ENCODE measurements at places on chromosomes 16 and 17.

DNA sequence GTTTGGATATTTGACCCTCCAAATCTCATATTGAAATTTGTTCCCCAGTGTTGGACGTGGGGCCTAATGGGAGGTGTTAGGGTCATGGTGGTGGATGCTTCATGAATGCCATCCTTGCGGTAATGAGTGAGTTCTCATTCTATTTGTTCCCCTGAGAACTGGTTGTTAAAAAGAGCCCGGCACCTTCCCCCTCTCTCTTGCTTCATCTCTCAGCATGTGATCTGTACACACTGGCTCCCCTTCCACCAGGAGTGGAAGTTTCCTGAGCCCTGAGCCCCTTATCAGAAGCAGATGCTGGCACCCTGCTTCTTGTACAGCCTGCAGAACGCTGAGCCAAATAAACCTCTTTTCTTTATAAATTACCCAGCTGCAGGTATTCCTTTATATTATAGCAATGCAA is 25.6 kb downstream of the PIK3R6 start:
- no peak for DNase-seq

DNA sequence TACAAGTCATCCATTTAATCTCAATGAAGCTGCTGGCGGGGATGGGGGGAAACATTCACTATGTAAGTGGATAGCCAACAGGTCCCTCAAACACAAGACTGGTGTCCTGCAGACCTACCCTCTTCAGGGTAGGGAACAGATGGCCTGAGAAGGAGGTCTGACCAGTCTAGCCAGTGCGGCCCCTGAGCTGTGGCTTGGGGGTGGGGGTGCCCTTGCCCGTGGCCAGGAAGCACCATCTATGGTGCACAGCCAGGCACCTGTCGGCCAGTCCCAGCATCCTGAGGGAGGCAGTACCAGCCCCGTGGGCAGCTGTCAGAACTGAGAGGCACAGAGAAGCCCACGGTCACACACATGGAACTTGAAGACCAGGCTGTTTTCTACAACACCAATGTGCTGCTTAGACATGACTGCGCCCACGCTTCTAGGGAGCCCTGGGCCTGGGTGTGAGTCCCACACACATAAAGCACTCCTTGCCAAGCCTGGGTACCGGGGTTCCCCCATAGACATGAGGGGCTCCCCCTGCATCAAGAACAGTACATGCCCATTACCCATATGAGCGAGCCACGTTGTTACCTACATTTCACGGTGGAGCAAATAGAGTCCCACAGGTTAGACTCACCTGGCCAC is 40.9 kb downstream of the RMI2 start:
- no peak for DNase-seq

DNA sequence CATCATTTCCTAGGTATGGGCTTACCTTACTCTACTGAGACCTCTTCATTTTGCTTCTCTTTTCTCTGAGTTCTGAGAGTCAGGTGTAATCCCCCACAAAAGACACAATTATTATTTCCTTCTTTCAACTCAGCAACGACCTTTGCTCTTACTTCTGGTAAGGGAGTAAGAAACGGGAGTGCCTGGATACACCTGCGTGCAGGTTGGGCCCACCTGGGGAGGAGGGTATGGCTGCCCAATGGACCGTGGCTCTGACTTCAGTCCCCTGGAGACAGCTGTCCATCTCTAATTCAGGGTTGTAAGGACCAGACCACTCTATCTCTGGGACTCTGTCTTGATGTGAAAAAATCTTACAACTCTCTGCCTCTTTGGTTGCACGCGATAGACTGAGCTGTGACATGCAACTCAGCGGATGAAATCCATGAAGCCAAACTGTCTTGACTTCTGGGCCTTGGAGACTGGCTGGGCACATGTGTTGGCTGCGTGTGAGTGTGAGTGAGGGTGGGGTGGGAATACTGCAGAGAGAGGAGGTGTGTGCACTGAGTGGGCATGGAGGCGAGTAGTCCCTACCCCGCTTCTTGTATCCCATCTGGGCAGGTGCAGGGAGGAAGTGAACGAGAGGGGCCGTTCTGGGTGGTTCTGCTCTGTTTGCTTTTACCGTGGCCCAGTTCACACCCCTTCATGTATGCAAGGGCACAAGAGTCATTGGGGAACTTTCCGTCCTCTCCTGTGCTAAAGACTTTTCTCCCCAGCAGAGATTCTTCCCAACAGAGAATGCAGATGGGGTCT is 1.2 kb downstream of the TMEM238L start:
- no peak for DNase-seq

DNA sequence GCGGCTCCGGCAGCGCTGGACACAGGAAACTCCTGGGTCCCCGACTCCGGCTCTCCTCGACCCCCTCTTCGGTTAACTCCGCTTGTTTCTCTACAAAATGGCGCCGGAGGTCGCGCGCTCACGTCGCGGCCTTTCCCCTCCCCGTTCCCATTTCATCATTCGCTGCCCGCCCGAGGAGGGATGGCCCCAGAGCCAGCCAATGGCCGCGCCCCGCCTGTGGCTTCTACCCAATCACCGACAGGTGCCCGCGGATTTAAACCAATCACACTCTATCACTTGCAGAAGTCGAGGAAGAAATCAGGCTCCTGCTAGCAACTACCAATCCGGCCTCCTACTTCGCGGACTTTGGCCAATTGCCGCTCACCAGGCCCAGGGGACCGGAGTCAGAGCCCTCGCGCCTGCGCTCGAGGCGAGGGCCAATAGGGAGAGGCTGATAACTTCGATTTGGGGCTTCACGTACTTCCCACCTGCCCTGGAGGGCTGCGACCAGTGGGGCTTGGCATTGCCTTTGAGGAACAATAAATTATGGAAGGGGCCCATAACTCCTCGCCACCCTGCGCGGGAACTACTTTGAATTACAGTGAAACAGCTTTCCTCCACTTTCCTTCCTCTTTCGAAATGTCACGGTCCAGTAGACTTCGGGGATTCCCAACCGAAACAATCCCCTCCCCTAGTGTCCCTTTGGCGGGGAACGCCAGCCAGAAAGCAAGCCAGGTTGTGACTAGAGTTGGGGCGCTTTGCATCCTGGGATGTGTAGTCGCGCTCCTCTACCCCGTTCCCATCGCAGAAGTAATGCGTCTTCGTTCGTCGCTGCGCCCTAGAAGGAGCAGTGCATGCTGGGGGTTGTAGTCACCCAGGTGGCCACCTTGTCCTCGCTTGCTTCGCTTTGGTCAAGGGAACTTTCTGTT is at the start of gene CNOT1:
CNOT1 (minus strand) TSS at position 94 of the 908 bp plus-strand sequence. CDS start 30,489 bp downstream, outside the sequence.
- DNase-seq, result peak; percentile 99

DNA sequence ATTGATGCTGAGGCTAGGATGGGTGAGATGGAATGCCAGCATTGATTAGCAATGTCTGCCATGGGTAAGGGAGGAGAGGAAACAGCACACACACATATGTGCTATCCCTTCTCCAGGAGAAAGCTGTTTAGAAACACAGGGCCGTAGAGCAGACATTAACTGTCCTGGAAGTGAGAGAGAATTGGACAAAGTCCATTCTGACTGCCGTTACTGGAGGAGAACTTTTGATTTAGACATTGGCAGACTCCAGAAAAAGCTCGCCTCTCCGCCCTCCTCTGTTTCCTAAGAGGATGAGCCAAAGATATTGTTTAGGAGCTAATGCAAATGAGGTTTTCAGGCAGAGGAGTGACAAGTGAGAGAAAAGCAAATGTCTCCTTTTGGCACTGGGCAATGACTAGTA is 237.0 kb downstream of the HAPSTR1 start:
- DNase-seq, result no peak

DNA sequence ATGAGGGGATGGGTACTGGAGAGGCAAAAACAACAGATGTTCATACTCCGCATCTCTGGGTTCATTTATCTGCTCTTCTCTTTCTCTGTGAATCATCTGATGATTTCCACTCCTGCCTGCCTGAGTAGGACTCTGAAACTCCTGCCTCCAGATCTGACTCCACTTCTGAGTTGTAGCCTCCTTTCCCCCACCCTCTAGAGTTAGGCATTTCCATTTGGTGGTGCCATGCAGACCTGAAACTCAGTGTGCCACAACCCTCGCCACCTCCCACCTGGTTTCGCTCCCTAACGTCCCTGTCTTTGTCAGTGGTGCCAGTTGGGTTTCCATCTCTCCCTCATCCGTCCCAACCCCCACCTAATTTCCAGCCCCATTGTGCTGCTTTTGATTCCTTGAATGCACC is 126.2 kb downstream of the PRKCB start:
- no peak for DNase-seq

GRCh38 chr16:11634312-11634711 is 33.9 kb upstream of the SNN start:
- DNase-seq, result no peak

- DNase-seq, result no peak
These were observed 82.9 kb upstream of the GPRC5B start for GRCh38 chr16:19967561-19967960.

DNA sequence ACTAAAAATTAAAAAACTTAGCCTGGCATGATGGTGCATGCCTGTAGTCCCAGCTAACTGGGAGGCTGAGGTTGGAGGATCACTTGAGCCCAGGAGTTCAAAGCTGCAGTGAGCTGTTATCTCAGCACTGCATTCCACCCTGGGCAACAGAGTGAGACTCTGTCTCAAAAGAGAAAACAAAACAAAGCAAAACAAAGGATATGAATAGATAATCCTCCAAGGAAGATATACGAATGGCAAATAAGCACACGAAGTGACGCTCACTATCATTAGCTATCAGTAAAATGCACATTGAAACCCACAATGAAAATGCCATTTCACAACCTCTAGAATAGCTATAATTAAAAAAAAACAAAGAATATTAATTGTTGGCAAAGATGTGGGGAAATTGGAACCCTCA is 386.2 kb upstream of the CCL2 start:
- DNase-seq, result no peak

DNA sequence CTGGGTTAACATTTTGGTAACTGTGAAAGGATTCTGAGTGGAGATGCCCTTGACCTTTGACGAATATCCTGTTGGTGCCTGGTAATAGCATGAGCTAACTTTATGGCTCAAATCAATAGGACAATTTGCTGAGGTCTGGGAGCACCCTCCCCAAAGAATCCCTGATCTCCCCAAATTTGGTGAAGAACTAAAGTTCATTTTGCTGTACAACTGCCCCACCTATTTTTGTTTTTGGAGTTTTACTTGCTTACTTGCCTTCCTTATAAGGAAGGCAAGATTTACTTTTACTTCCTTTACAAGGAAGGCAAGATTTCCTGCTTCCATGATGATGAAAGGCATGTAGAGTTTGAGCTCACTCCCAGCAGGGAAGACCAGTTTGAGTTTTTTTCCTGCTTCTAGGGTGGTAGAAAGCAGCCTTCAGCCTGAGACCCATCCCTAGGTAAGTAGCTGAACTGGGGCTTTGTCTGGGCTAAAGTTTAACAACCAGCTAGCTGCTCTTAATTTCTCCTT is 2.8 kb downstream of the KRTAP4-9 start:
- no peak for DNase-seq

DNA sequence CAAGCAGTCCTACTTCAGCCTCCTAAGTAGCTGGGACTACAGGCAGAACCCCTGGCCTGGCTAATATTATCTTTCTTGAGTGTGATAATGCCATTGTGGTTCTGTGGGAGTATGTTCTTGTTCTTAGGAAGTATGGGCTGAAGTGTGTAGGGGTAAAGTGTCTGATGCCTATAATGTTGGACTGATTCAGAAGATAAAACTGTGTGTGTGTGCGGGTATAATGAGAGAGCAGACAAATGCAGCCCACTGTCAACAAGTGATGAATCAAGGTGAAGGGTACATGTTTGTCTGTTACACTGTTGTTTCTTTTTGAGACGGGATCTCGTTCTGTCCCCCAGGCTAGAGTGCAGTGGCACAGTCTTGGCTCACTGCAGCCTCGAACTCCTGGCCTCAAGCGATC is 127.5 kb downstream of the CLEC16A start:
- no peak for DNase-seq

- DNase-seq, result no peak
These were observed 36.6 kb upstream of the RBFOX3 start for GRCh38 chr17:79647456-79647915.

GRCh38 chr17:48113201-48113676 is 5.7 kb downstream of the SNX11 start:
- DNase-seq, result no peak

GRCh38 chr17:27545562-27546229 is 85.3 kb upstream of the LGALS9 start:
- no peak for DNase-seq

DNA sequence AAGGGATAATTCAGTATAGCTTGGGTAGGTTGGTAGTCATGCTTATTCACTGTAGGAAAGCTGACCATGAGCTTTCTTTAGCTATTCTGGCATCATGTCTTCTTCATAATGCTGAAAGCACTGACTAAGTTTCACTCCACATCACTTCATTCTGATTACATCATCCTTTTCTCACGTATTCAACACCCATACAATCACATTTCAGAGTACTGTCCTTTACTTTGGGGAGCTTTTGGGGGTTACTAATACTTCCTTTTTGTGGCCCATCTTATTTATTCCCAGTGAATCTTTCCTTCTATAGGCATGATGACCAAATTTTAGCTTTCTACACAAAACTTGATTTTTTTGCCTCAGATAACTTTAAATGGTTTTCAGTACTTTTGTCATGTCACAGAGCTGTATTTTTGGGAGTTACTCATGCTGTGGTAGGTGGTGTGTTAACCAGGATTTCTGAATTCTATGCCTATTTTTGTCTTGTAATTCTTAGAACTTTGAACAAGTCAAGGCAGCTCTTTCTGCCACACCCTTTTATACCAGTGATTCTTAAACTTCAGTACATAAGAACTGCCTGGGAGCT is 23.5 kb downstream of the TADA2A start:
- DNase-seq, result no peak

Data from midbrain (tissue), 1 donor.